ENCODE measurements at places on chromosomes 13 and 19.

DNA sequence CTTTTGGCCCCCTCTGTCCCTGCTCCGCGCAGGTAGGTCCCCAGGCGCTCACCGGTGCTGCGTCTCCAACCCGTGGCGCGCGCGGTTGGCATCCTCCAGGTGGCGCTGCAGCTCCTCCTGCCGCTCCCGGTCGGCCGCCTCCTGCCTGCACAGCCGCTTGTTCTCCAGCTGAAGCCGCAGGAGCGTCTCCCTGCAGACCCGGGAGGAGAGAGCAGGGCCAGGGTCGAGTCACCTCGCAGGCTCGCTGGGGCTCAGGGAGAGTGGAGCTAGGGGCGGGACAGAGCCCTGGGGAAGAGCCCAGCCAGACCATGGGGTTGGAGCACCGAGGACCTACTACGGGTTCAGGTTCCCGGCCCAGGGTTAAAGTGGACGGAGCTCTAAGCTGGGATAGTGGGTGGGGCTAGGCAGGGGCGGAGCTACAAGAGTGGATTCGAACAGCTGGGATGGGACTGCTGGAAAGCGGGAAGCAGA is 9.3 kb downstream of the HOOK2 start:
- DNase-seq: peak; percentile 80

- DNase-seq: no peak
Measured at GRCh38 chr19:10601999-10602329, 14.9 kb upstream of the AP1M2 start.

DNA sequence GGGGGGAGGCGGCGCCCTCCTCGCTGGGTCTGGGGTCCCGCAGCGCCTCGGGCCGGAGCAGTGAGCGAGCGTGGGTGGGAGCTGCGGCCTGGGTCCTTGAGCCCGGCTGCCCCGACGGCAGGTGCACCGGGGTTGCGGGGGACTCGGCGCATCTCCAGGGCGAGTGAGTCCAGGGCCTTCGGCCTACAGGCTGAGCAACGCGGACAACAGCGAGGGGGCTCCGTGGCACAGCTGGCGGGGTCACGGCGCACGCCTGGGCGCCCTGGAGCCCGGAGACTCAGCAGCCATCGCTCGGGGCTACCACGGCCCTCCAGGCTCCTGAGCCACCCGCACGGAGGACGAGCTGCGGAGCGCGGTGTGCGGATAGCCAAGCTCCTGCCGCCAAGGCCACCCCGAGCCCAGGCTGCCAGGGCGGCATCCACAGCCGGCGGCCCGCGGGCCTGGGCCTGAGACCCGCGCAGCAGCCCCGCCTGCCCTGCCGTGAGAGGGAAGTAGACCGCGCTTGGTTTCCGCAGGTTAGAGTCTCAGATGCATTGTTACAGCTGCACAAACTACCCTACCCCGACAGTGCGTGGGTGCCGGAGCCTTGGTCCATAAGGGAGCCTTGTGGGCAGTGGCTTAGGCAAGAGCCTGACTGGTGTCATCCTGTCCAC is 253.9 kb upstream of the SGCG start:
- DNase-seq: no peak

GRCh38 chr13:88042489-88042888 is 371.3 kb downstream of the SLITRK5 start:
- no peak for DNase-seq

- DNase-seq: no peak
Measured at GRCh38 chr19:447816-448560, 12.8 kb downstream of the SHC2 start.

Data from natural killer cell (primary cell).